Fibroblast of skin of left quadriceps (primary cell): ENCODE measurements at places on chromosomes 1 and 21.

DNA sequence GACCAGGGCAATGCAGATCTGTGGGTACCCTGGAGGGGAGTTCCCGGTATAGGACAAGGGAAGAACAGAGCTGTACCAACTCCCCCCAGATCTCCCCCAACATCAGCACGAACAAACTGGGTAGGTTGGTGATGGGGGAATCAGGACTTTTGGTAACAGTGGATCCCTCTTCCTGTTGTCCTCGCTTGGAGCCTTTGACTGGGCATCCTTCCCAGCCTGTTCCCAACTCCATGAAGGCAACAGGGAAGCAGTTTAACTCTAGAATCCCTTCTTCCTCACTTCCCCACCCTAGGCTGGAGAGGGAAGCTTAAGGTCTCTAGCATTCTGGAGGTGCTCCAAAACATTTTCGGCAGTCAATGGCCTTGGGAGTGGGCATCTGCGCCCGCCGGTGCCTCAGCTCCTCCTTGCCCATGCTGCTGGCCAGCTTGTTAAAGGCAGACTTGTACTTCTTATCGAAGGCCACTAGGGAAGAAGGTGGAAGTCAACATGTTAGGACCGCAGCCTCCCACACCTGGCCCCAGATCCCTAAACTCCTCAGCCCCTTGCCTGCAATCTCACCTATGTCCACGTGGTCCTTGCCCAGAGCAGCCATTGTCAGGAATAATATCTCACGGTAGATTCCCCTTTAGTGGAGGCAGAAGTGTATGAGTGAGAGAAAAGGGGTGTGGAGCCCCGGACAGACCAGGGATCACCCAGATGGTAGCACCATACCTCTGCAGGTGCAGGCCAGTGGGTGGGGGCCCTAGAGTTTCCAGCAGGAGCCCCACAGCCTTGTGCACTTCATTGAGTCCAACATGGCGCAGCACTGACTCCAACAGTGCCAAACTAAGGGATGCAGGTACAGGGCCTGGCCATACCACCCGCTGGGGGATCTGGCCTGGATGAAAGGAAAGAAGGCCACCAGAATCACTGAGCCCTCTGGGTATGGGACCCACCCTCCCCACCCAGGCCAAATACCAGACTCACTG lies 7.5 kb upstream of the GATAD2B start:
- DNase-seq = no peak

- no peak for DNase-seq
These were observed 20.0 kb upstream of the GPR153 start for GRCh38 chr1:6280761-6281451.

- DNase-seq = no peak
These were observed 804 bp upstream of the IKBKE start for GRCh38 chr1:206469411-206469932.

GRCh38 chr1:212482637-212483441 lies 50.1 kb downstream of the NENF start:
- no peak for DNase-seq

DNA sequence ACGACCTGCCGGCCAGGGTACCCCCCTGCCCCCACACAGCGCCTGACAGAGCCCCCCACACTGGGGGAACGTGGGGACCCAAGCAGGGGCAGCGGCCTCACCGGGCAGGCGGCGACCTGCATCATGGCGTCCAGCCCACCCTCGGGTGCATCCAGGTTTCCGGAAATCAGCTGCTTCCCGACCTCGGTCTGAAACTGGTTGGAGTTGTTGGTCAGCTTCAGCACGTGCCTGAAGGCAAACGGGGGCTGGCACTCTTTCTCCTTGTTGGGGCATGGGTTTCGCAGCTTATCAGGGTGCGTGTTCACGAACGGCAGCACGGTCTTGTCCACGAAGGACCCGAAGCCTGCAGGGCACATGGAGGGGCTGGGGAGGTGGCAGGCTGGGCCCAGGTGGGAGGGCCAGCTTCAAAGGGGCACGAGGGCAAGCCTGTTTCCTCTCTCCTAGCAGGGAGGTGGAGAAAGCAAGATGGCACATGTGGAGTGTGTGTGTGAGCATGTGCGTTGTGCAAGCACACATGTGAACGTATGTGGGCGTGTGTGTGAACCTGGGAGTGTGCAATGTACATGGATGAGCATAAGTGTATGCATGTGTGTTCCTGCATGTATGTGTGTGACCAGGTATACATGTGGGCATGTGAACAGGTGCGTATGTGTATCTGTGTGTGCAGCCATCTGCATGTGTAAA lies 19.2 kb downstream of the ITGB2 start:
- DNase-seq = no peak

DNA sequence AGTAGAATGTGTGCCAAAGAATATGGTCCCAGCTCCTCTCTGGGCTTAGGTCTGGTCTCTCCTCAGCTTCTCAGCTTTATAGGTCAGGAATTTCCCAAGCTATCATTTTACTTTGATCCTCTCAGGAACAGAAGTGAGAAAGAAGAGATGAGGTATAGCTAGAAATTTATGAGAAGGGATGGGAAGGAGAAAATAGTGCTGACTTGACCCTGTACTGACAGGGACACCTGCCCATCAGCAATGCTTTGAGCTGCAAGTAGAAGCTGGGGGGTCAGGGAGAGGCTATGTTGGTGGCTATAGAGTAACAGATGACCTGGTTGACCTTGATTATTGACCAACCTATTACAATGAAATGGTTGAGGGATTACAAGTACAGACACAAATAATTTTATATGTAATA lies 75.0 kb downstream of the XCL2 start:
- no peak for DNase-seq

DNA sequence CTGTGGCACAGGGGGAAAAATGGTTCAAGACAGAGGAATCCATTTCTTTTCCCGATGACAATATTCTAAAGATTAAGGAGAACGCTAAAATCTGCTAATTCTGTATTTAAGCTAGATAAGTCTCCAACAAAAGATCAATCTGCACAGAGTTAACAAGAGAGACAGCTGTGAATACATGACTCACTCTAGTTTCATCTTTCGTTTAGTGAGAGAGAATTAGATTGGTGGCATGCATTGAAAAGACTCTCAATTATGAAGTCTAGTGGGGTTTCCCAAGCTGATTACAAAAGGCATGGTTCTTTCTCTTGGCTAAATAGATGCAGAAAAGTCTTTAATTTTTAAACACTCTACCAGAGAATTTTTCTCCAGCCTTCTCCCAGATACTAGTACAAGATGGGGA lies 34.4 kb downstream of the CAPN9 start:
- DNase-seq = no peak

DNA sequence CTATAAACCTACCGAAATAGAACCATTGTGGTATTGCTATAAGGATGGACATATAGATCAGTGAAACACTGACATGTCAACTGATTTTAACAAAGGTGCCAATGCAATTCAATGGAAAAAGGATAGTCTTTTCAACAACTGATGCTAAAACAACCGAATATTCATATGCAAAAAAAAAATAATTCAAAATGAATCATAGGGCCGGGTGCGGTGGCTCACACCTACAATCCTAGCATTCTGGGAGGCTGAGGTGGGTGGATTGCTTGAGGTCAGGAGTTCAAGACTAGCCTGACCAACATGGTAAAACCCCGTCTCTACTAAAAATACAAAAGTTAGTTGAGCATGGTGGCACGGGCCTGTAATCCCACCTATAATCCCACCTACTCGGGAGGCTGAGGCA lies 23.9 kb downstream of the HSF2BP start:
- DNase-seq = no peak

DNA sequence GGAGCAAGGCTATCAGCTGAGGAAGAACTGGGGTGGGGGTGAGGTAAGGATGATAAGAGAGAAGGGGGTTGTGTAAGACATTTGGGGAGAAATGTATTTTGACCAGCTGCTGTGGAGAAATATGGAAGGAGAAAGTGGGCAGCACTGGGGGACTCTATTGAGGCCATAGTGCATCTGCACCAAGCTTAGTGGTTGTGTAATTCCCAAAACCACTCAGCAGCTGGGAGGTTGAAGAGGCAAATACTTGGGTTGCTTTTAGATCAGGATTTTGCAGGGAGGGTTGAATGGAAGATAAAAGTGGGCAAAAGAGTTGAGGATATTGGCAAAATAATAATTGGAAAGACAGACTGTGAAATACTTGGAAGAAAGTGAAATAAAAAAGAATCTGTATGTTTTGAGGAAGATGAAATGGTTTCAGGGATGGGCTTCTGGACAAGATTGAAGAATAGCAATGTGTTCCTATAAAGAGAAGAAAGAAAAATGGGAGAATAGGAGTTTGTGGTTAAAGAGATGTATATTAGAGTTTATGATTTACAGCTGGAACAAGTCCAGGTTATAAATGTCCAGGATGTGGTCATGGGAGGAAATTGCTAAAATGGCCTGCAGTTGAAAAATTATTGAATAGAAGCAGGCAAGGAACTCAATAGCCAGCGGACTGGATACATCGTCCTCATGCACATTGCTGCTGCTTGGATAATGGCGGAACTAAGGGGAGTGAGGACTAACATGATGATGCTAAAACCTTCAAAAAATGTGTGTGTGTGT lies 162.7 kb downstream of the DNM3 start:
- peak; percentile 37 for DNase-seq

- no peak for DNase-seq
These were observed 8.0 kb downstream of the SYT6 start for GRCh38 chr1:114145504-114146151.

- DNase-seq = peak; percentile 77
These were observed 6.3 kb downstream of the INTS11 start for GRCh38 chr1:1318131-1318652.

- DNase-seq = no peak
These were observed 22.2 kb upstream of the GPR25 start for GRCh38 chr1:200850554-200850953.

GRCh38 chr1:206646504-206646903 lies 11.2 kb downstream of the DYRK3 start:
- no peak for DNase-seq

DNA sequence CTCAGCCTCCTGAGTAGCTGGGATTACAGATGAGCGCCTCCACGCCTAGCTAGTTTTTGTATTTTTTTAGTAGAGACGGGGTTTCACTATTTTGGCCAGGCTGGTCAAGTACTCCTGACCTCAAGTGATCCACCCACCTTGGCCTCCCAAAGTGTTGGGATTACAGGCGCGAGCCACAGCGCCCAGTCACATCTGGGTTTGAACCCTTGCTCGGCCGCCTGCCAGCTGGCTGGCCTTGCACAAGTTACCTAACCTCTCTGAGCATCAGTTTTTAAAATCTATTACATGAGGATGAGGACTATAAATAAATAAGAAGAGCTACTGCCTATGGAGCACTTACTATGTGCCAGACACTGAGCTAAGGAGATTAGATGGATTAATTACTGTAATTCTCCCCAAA lies 17.7 kb upstream of the PADI2 start:
- no peak for DNase-seq
